ENCODE measurements at places on chromosomes 2 and 18.

GRCh38 chr2:189116087-189116486 lies 63.5 kb downstream of the COL5A2 start:
- DNase-seq, result no peak

DNA sequence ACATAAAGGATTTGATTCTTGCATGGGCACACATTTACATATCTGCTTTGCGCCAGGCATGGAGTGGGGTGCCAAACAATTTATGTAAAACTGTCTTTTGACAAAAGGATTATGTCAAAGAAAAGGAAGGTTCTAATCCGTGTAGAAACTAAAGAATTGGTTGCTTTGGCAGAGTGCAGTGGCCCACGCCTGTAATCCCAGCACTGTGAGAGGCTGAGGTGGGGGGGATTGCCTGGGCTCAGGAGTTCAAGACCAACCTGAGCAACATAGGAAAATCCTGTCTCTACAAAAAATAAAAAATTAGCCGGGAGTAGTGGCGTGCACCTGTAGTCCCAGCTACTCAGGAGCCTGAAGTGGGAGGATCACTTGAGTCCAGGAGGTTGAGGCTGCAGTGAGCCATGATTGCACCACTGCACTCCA lies 1.1 kb upstream of the MTERF4 start:
- DNase-seq, result no peak

- no peak for DNase-seq
These were observed 36.6 kb downstream of the FEZ2 start for GRCh38 chr2:36561237-36561944.

DNA sequence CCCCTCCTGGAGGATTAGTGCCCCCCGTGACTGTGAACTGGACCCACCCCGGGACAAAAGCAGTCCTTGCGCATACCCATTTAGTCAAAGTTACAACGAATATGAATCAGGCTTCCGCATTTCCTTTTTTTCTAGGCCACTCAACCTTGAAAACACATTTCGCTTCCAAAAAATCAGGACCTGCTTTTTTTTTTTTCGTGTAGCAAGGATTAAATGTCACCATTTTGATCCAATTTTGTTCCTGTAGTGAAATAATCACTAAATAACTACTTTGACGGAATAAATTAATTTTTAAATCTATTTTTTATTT lies 464 bp upstream of the FTCDNL1 start:
- DNase-seq, result no peak

DNA sequence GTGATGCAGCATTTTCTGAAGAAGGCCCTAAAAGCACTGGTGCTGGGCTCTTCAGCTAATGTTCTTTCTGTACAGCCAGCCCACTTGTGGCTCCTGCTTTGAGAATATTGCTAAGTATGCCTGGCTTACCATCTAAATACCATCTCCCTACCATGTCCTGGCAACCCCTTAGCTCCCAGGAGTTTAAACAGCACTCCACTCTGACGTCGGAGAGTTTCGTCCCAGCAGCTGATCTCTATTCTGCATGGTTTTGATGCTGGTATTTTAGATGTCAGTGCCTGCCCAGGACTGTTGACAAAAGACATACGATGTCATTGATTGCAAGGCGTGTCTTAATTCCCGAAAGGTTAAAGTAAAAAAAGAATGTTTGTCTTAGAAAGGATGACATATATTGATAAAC lies 47.0 kb upstream of the AFF3 start:
- no peak for DNase-seq

- no peak for DNase-seq
These were observed 99.5 kb upstream of the MMADHC start for GRCh38 chr2:149687052-149687427.

DNA sequence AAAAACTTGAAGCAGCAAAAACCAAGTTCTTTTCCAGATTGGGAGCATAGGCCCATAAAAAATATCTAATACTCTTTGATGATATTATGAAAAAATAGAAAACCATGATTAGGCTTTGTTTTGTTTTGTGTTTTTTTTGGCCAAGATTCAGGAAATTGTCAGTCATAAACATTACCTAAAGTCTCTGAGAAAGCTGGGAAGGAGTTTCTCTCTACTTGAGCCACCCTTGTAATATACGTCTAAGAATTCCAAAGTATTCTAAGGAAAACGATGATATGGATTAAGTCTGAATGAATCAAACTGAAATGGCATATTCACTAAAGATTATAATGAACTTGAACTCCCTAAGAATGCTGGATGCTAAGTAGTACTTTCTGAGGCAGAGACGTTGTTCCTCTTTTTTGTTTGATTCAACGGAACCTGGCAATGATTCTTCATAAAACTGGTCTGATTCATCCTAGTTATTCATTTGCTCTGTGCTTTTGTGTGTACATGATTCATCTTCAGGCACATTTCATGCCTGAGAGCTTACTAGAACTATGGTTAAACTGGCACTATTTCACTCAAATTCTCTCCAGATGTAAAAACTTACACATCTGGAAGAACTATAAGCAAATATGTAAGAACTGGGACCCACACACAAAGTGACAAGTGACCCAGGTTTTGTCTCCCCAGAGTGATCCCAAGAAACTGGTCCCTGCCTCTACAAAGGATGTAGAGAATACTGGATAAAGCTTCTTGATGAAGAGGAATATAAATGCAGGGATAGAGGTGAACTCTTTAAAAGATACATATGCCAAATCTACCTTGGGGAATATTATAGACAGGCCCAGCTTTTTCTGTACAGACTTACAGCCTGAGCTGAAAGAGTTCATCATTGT lies 159.7 kb downstream of the DOCK10 start:
- DNase-seq, result no peak

- DNase-seq, result no peak
These were observed 531.4 kb downstream of the TMEM182 start for GRCh38 chr2:103293067-103293741.

- no peak for DNase-seq
These were observed 232.4 kb downstream of the CALCRL start for GRCh38 chr2:187215532-187216240.

- no peak for DNase-seq
These were observed 274.3 kb upstream of the TRIB2 start for GRCh38 chr2:12442476-12442847.

DNA sequence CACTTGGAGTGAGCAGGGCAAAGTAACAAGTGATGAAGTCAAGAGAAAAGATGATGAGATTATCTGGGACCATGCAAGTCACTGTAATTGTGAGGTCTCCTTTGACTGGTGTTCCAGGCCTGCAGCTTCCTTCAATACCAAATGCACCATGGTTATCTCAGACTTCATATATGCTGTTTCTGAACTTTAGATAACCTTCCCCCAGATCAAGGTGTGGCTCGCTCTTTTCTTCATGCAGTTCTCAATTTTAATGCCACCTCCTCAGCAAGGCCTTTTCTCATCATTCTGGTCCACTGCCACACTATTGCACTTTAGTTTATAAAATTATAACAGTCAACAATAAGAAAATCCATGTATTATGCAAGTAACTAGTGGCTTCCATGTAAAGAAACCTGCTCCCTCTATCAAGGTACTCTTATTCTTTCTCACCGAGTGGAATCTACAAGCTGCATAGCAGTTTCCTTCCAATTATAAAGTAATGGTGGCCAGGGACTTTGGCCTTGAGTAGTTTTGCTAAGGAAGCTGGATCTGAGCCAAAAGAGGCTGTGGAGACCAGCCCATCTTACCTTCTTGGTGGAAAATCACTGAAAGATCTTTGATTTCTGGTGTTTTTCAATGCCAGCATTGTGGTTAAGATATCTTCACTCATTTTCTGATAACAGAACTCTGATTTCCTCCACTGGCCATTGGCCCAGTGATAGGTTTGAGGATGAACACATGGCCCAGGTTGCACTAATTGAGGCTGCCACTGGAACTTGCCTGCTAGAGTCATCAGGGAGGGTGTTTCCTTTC lies 113.6 kb downstream of the KCNE4 start:
- DNase-seq, result no peak

DNA sequence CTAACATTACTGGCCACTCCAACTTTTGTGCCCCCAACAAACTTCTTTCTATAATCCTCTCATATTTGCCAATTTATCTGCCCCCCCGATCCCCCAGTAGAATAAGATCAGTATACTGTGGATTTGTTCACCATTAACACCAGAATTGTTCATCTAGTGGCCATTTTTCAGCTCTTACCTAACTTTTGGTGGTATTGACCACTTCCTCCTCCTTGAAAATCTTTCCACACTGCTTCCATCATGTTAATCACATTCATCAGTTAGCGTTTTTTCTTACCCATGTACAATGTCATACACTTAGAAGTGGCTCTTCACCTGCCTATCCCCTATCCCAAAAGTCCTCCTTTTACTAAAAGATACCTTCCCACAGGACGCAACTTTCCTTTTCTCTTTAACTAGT lies 6.1 kb downstream of the IMPACT start:
- no peak for DNase-seq

GRCh38 chr2:78465707-78466106 lies 559.8 kb upstream of the REG3G start:
- DNase-seq, result no peak

GRCh38 chr2:170820757-170821530 lies 4.3 kb downstream of the GAD1 start:
- DNase-seq, result no peak

- DNase-seq, result no peak
These were observed 60.4 kb downstream of the PID1 start for GRCh38 chr2:229210641-229211040.

DNA sequence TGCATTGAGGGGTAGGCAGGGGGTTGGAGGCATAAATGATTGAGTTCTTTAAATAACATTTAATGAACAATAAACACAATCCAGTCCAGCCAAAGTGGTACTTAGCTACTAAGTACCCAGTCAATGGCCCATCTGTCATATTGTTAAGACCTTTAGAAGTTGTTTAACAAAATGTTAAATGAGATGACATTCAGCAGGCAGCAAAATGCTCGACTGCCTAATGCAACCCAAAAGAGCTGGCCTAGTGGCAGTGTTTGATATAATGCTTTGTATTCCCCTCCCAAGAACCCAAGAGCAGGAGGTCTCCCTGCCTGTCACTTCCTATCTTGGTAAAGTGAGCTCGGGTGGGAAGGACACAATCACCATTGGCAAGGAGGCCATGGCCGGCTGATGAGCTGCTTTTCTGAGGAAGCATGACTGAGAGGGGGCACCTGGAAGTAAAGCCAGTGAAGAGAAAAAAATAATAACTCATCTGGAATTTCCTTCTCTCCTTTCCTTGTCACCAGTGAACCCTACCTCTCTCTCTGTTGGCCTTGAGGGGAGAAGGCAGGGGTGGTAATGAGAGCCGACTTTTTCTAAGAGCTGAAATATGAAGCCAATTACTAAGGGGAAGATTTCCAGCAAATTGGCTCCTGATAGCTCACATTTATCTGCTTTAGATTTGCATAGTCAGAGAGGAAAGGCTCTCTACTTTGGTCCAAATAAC lies 140.6 kb downstream of the C1D start:
- DNase-seq, result no peak

- no peak for DNase-seq
These were observed 928.5 kb upstream of the CELF4 start for GRCh38 chr18:38494065-38494464.

DNA sequence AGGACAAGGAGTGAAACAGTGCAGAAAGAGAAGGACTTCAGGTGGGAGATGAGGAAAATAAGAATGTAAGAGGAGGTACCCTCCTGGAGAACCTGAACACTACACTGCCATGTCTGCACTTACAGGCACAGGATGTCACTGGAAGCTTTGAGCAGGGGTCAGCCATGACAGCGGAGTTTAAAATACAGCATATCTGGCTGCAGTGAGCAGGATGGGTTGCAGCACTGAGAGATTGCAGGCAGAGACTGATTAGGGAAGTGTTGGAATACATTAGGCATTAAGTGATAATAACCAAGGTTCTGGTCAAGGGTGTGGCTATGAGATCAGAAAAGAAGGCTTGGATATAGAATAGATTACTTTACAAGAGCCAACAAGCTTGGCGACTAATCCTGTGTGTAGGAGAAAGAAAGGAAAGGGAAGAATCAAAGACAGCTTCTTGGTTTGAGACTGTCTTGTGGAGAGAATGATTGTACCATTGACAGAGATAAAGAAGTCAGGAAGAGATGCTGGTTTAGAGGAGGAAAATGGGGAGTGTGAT lies 171.1 kb upstream of the RBMS1 start:
- DNase-seq, result no peak

DNA sequence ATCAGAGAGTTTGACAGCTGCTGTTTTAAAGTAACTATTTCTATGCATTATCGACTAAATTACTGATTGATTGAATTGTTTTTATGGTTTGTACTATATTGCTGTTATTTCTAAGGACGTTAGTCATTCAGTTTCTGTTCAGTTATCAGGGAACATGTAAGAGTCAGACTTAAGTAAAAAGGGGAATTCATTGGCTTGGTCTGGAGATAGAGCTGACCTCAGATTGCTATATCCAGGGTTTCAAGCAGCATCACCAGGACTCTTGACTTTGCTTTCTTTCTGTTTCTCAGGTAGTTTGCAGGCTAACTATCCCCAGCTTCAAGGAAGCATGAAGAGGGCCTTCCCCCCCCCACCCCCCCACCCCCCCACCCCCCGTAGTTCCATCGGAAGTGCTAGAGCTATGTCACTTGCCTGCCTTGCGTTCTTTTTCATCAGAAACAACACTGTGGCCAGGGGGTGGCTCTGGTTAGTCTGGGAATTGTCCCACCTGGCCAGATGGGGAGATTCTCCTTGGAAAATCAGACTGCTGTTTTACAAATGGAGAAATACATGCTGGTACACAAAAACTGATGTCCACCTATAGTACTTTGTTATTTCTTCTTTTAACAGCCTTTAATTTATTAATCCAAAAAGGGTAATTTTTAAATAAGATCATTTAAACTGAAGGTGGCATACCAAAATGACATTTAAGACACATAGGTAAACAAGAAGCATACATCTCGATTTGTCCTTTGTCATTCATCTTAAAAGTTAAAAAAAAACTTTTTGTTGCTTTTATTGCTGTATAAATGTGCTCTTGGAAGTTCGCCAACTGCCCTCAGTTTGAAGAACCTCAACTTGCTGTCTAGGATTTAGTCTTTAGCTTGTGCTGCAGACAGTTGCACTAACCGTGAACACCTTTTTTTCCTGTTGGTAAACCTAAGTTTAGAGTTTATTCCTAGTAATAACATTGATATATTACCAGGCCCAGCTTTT lies 9.4 kb downstream of the SMAD4 start:
- no peak for DNase-seq
